ENCODE measurements at places on chromosomes 2 and 18. TPM values are rescaled to one million over a fixed set of nuclear protein-coding genes. Genes with fewer than 3 reads are reported as not detected.

DNA sequence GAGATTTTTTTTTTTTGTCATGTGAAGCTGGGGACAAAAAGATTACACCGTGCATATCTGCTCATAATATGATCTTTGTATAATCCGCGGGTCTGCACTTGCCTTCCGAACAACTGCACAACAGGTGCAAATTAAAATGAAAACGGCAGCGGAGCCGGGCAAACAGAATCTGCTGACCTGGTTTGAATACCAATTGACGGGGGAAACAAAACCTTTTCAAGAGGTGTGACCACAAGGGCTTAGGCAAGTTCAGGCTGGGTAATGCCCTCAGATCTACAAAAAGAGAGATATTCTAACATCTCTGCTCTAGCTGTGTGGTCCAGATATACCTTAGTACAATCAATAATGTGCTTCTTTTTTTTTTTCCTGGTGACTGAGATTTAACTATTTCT is 88.5 kb downstream of the ZEB2 start:
- no peak overlapping the region for H3K4me3 ChIP-seq
- no peaks in the 10 kb centered on the region for H3K36me3 ChIP-seq
- no peak for DNase-seq
- H3K4me1 ChIP-seq, result no peaks in the 10 kb centered on the region

DNA sequence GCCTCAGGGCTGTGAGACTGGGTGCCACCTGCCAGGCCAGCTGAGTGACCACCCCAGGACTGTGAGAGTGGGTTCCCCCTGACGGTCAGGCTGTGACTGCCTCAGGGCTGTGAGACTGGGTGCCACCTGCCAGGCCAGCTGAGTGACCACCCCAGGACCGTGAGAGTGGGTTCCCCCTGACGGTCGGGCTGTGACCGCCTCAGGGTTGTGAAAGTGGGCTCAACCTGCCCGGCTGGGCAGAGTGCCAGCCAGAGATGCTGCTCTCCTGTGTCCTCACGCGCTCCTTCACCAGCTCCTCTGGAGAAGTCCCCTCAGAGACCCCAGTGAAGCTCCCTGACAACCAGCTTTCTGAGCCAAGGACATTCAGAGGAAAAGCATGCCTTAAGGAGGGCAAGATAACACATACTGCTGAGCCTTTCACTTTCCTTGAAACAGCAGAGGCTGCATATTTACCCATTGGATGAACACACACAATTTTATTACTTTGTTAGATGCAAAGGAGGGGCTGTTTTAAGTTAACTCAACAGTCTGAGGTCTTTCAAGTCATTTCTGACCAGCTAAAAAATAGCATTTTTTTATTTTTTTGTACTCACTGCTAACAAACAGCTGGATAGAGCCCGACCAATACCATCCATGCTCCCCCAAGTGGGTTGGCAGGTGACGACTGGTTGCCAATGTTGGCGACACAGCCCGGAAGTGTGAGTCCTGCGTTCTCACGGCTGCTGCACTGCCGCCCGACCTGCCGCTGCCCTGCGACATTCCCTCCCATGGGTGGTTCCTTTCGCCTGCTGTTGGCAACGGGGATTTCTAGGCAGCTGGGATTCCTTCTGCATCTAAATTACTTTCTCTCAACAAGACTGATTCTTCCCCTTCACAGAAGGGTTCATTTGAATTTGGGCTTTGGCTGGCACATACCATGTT is 70.7 kb downstream of the NDUFA10 start:
- H3K4me3 ChIP-seq, result no peak overlapping the region
- H3K36me3 ChIP-seq, result peaks cover 18% of the 10 kb centered on the region
- DNase-seq, result no peak
- H3K4me1 ChIP-seq, result no peaks in the 10 kb centered on the region
- no peaks in the 10 kb centered on the region for H3K27me3 ChIP-seq
- H3K27ac ChIP-seq, result no peak overlapping the region

Gene NEU2
- total RNA-seq, result not detected

Gene KCNJ3
- 0.17 TPM for total RNA-seq

Data from Calu3 (cell line).